Ovary (tissue), 10 donors: ENCODE measurements at places on chromosomes 3 and 15.
A peak's percentile ranks its signal among the peaks of the same experiment; 100 is the strongest.

GRCh38 chr3:126528419-126528799 is 4.5 kb downstream of the CHST13 start:
- DNase-seq: no peak

DNA sequence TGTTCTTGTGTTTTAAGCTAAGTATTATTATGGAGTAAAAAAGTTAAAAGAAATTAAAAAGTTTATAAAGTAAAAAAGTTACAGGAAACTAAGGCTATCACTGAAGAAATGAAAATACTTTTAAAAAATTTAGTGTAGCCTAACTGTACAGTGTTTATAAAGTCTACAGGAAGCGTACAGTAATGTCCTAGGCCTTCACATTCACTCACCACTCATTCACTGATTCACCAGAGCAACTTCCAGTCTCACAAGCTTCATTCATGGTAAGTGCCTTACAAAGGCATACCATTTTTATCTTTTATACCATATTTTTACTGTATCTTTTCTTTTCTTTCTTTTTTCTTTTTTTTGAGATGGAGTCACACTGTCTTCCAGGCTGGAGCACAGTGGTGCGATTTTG is 40.7 kb upstream of the SCN5A start:
- no peak for DNase-seq

GRCh38 chr3:153595186-153595815 is 433.3 kb downstream of the RAP2B start:
- no peak for DNase-seq

DNA sequence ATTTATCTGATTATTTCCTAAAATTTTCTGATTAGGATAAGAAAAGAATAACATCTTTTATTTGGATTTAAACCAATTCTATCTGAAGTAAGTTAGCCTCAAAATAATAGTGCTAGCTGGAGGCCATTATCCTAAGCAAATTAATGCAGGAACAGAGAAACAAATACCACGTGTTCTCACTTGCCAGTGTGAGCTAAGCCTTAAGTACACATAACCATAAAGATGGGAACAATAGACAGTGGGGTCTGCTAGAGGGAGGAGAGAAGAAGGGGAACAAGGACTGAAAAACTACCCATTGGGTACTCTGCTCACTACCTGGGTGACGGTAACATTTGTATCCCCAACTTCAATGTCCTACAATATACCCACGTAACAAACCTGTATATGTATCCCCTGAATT is 31.3 kb upstream of the LYSMD4 start:
- no peak for DNase-seq

DNA sequence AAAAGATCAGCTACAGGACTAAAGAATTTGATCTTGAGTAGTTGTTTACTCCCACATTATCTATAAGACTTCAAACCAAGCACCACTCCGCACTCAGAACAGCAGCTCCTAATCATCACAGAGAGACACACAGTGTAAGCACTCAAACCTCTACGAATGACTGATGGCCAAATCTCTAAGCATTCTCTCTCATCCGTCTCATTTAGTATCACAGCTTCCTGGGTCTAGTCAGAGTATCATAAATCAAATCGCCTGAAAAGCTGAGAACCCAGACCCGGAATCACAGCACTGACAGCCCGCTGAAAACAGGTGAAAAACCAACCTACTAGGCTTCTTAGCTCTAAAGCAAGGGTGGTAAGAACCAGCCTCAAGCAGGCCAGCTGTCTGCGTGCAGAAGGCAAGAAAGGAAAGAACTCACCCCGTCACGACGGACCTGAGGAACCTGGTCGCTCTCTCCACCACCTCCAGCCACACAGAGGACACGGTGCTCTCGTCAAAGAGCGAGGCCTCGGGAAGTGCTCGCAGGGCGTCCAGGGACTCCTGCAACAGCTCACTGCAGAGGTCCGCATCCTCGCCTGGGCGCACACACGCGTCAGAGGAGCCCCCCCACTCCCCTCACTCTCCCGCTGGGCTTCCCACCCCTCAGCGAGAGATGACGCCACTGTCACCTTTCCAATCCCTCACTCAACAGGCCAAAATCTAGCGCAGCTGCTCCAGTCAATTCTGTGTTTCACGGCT is 47.9 kb downstream of the HERC2 start:
- DNase-seq: no peak

- peak; percentile 82 for DNase-seq
These were observed 43.9 kb upstream of the PLXND1 start for GRCh38 chr3:129650256-129650872.

DNA sequence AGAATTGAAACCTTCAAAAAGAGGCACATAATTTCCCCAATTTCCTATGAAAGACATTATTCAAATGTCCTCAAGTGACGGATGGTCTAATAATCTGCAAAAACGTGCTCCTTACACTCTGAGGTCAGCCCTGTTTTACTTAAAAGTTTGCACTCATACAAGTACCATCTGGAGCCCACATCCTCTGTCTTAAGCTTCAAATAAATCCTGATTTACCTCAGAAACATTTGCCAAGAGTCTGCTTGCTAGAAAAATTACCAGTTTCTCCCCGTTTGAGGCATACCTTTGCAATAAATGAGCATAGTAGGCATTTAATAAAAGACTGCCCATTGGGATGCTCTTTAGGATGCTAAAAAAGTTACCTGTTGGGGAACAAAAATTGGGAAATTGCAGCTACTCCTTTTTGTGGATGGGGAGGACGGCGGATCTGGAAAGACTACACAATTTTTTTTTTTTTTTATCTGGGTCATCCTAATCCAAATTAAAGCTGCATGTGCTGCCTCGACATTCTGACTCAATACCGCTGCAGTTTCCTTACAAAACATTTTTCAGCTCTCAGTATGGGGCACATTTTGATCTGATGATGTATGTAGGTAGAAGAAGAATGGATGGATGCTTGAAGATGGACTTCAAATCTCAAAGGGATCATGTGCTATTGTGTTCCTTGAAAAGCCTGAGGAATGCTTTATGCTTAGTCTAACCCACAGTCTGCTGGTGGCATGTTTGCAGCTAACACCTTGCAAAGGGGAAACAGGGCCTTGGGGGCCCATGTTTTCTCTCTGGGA is 233.7 kb upstream of the ADAMTS9 start:
- DNase-seq: no peak

- no peak for DNase-seq
These were observed 594.9 kb downstream of the NLGN1 start for GRCh38 chr3:173992416-173992815.

DNA sequence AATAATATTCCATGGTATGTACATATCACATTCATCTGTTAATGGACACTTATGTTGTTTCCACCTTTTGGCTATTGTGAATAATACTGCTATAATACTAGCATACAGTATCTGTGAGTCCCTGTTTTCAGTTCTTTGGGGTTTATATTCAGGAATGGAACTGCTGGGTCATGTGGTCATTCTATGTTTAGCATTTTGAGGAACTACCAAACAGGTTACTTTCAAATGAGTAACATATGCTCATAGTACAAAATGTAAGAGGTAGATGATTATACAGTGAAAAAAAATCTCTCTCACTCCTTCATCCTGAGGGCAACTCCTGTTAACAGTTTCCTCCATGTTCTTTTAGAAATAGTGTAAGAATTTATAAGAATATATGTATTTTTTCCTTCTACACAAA is 162.2 kb downstream of the PLD1 start:
- no peak for DNase-seq

DNA sequence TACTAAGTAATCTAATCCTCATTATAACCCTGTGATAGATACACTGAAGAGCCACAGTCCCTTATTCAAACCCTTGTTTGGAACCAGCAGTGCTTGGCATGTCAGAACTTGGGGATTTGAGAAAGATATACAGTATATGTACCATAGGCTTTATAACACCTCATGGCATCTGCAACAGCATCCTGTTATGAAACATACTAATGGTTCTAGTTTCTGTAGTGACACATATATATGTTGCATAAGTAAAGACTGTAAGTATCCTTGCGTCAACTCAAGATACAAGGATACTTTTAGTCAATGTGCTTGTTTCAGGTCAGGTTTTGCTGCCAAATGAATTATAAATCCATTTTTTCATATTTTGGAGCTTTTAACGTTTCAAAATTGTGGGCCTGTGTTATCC is 58.5 kb downstream of the CCNL1 start:
- no peak for DNase-seq

GRCh38 chr3:31277582-31277981 is 255.1 kb upstream of the STT3B start:
- DNase-seq: no peak

- no peak for DNase-seq
These were observed 115.6 kb downstream of the FNDC3B start for GRCh38 chr3:172154768-172155664.

- DNase-seq: no peak
These were observed 356.4 kb downstream of the MFSD1 start for GRCh38 chr3:159158213-159158612.

- no peak for DNase-seq
These were observed 184.8 kb downstream of the ADAMTSL3 start for GRCh38 chr15:83838763-83839162.

GRCh38 chr3:8489278-8489792 is 12.3 kb upstream of the LMCD1 start:
- no peak for DNase-seq

- DNase-seq: no peak
These were observed 84.5 kb downstream of the VGLL4 start for GRCh38 chr3:11558918-11559815.

- no peak for DNase-seq
These were observed 20.8 kb downstream of the COL6A6 start for GRCh38 chr3:130537673-130538304.

- no peak for DNase-seq
These were observed at the start of gene MELTF for GRCh38 chr3:197029511-197030167. MELTF (minus strand) TSS chr3:197029817; CDS start chr3:197029702, 115 bp downstream.

DNA sequence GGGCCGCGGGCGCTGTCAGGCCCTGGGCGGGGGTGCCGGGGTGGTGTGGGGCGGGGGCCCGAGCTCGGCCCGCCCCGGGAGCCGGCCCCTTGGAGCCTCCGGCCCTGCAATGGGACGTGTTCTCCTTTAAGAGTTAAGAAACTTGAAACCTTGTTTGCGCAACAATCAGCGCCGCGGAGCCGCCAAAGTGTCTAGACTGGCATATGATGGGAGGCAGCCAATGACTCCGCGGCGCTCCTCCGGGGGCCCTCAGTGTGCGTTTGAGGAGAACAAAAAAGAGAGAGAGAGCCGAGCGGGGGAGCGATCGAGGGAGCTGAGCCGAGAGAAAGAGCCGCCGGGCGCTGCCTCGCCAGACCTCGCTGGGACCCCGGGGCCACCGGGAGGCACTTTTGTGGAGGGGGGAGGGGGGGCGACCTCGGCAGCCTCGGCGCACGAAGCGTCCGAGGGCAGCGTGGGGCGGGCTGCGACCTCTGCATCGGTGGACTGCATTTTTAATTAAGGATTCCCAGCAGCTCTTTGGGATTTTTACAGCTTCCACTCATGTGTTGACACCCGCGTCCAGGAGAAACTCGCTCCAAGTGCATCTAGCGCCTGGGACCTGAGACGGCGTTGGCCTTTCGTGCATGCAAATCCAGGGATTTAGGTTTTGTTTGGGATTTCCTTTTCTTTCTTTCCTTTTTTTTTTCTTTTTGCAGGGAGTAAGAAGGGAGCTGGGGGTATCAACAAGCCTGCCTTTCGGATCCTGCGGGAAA is at the start of gene SMAD6:
SMAD6 (plus strand) TSS at position 202 of the 752 bp plus-strand sequence. CDS start 1,023 bp downstream, outside the sequence.
- DNase-seq: peak; percentile 97

- no peak for DNase-seq
These were observed 63.7 kb downstream of the MAGI1 start for GRCh38 chr3:65975032-65975431.

GRCh38 chr3:169104972-169105371 is 558.5 kb downstream of the MECOM start:
- DNase-seq: no peak

DNA sequence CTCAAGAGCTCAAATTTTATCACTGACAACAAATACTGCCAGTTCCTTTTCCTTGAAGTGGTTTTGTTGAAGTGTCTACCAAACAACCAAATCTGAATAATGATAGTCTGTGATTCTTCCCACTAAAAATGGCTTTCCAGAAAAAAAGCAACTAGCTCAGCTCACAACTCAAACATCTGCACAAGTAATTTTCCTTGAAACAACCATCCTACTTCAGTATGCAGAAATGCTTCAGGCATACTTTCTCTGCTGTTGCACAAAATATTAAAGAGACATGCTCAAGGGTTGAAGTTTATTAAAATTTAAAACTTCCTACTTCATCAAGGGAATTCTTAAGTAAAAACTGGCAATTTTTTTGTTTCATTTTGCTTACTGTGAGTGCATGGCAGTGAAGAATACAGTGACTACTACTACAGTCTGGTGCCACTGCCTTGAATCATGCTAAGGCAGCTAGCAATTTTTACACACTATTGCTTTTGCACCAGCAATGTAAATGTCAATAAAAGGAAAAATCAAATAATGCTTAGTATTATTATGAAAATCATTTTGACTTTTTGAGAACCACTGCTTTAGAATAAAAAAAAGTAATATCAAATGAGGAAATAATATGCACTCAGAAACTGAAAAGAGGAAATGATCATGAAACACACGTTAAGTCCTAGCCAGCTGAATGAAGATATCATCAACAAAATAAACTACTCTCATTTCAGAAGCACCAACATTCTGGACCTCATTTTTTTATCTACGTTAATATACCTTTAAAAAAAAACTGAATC is 33.6 kb downstream of the VPS13C start:
- DNase-seq: no peak

DNA sequence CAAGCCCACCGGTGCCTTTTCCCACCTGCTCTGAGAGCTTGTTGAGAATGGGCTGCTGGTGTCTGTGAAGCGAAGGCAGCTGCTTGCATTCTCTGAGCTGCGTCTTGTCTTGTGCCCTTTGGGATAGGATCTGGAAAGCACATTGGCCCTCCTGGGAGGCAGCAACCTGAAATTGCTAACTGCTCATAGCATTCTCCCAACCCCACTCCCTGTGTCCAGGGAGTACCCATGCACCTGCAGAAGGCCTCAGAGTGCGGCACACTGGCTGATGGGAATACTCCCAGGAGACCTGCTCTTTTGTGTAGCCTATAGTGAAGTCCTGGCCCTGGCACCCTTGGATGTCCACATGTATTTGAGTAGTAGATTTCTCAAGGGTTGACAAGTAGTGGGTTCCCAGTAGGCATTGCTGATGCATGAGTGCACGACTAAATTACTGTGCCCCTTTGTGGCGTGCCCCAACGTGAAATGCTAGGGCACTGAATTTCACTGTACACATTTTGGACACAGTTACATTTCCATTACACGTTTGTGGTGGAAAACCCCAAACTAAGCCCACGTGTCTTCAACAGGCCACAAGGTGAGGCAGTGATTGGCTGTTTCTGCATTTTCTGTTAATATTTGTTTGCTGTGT is 3.7 kb downstream of the EPHB1 start:
- no peak for DNase-seq

DNA sequence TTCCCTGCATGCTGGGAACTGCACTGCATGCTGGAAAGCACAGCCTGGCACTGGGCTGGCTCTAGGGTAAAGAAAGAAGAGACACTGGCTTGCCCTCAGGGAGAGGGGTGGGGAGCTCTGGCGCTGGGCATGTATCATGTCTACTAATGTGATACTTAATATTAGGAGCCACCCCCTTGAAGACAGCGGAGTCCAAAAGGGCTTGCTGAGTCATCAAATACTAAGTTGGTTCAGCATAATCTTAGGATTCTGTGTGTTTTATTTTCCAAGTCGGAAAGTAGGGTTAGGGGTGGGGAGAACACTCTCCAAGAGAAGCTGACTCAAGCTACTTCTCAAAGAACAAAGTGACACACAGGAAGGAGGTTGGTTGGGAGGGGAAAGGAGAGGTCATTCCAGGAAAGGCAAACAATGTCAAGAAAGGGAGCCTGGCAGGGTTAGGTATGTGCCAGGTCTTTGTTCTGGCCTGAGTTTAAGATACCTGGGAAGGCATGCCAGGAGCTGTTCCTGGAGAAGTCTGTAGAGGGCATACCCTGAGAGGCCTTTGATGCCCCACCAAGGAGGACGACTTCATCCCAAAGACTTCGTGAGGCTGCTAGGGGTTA is 237.8 kb upstream of the NR2E3 start:
- DNase-seq: no peak
